ENCODE measurements at places on chromosomes 3 and 15. TPM values are rescaled to one million over a fixed set of nuclear protein-coding genes. Genes with fewer than 3 reads are reported as not detected.

ST8SIA2 gene
- not detected for total RNA-seq

DNA sequence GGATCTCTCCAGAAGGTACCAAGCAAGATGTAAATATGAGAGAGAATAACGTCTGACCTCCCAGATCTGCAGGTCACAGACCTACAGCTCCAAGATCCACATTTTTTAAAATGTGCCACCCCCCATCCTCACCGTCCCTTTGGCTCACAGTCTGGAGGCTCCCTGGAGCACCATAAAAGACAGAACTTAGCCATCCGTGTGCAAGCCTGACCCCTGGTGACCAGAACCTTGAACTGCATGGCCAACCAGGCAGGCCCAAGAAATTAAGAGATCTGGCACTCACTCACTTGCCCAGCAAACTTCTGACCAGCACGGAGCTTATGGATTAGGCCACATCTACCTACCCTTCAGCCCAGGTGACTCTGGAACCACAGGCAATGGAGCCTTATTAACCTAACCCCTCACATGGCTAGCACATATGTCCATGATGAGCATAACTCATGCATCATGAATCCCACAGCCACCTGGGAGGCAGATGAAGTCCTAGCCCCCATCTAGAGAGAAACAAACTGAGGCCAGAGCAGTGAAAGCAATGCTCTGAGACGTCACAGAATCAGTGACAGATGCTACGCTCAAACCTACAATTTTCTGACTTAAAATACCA, 275.3 kb downstream of the UACA start:
- peak; percentile 87 for DNase-seq

- no peak for DNase-seq
Measured at GRCh38 chr3:157499342-157499963, 3.8 kb downstream of the VEPH1 start.

DNA sequence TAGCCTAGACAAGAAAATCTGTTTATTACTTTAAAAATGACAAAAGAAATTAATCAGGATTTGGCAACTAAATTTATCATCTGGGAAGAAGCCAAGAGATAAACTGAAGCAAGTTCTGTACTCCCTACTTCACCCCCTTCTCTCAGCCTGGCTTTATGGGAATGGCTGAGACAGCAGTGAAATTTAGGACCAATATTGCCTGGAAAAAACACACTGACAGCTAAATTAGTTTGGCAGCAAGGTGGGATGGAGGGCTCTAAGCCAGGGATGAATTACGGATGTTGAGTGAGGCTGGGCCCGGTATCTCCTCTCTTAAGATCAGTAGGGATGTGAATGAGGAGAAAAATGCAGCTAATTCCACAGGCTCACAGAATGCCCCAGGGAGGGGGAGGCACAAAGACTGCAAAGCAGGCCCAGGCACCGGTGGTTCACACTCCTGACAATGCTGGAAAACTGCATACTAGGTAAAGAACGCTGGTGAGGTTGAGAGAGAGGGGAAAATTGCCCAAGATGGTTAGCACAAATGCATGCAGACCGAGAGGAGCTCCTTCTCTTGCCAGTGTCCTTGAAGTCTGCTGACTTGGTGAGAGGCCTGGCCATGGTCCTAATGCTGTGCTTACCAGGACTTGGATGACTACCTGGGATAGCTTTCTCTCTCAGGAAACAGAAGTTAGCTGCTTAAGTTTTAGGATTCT, 89.0 kb downstream of the WDR76 start:
- no peak for DNase-seq

GOLGA6A gene
- 0.16 TPM for total RNA-seq

PTH1R gene
- not detected for total RNA-seq

BOC gene
- not detected for total RNA-seq

ANKRD34C gene
- total RNA-seq = not detected

PBRM1 gene
- total RNA-seq = 70.2 TPM

- DNase-seq = no peak
Measured at GRCh38 chr3:143644370-143645089, 203.7 kb downstream of the SLC9A9 start.

GRCh38 chr15:91855684-91856489, 2.4 kb downstream of the SLCO3A1 start:
- DNase-seq = peak; percentile 38

- no peak for DNase-seq
Measured at GRCh38 chr3:123349201-123349535, 99.7 kb downstream of the ADCY5 start.

GOLGA6D gene
- total RNA-seq = not detected

CNTN3 gene
- total RNA-seq = not detected

- DNase-seq = no peak
Measured at GRCh38 chr3:126170073-126170777, 10.2 kb downstream of the ALDH1L1 start.

DUSP7 gene
- 17.4 TPM for total RNA-seq

GRCh38 chr15:60343221-60343970, 54.4 kb downstream of the ANXA2 start:
- DNase-seq = no peak

GRCh38 chr15:76134537-76134936, 74.8 kb downstream of the TMEM266 start:
- DNase-seq = no peak

RIOX2 gene
- total RNA-seq = 16.2 TPM

- no peak for DNase-seq
Measured at GRCh38 chr3:40192628-40193027, 116.9 kb upstream of the EIF1B start.

DNA sequence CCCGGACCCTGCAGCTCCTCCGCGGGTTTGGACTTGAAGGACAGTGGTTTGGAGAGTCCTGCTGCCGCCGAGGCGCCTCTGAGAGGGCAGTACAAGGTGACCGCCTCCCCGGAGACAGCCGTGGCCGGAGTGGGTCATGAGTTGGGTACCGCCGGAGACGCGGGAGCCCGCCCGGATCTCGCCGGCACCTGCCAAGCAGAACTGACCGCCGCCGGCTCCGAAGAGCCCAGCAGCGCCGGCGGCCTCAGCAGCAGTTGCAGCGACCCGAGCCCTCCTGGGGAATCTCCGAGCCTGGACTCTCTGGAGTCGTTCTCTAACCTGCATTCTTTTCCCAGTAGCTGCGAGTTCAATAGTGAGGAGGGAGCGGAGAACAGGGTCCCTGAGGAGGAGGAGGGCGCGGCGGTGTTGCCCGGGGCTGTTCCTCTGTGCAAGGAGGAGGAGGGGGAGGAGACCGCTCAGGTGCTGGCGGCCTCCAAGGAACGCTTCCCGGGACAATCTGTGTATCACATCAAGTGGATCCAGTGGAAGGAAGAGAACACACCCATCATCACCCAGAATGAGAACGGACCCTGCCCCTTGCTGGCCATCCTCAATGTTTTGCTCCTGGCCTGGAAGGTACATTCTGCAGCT, 634 bp downstream of the MINDY2 start:
- DNase-seq = no peak

C3orf20 gene
- total RNA-seq = 0.14 TPM

- no peak for DNase-seq
Measured at GRCh38 chr3:157544501-157545130, 41.4 kb upstream of the VEPH1 start.

DNA sequence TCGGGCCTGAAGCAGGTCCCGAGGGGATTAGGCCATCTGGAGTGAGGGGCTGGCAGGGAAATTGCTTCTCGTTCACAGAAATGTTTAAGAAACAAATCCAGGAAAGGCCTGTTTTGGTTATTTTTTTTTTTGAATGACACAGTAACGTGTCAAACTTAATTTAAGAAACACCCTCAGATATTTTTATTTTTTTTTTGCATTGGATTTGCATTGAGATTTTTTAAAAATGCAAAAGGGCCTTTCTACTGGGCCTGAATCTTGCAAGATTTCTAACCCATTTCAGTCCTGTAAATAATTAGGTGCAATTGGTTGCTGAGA, 25.0 kb upstream of the KLF13 start:
- DNase-seq = no peak

GRCh38 chr15:97096303-97096835, 765.9 kb downstream of the NR2F2 start:
- no peak for DNase-seq

GRCh38 chr3:43176666-43177065, 70.8 kb upstream of the POMGNT2 start:
- DNase-seq = no peak

- no peak for DNase-seq
Measured at GRCh38 chr3:20097015-20097414, 56.8 kb downstream of the KAT2B start.

MED12L gene
- total RNA-seq = 3.0 TPM

DNA sequence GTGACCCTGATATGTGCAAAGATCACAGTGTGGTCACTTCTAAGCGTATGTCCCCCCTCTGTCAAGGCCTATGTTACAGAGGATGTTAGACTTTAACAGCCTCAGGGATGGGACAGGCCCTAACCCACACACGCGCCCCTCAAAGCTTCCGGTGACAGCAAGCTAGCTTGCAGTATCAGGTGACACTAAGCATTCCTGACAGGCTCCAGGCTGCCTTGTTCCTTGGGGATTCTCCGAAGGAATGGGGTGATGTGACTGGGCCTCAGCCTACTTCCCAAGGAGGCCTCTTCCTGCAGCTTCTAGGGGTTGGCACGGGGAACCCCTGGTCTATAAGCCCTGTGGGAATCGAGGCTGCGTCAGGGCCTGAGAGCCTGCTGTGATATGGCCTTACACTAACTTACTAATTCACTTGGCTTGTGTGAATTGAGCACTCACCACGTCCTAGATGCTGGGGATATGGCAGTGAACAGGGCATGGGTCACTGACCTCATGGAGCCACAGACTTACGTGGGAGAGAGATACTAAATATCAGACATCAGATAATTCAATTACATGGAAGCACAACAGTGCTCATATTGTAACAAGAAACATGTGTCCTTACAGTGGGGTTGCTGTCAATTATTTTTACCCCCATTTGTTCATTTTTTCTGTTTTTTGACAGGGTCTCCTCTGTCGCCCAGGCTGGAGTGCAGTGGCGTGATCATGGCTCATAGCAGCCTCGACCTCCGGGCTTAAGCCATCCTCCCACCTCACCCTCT, 11.4 kb upstream of the SPTBN5 start:
- DNase-seq = no peak

ULK4 gene
- total RNA-seq = 25.7 TPM

DNA sequence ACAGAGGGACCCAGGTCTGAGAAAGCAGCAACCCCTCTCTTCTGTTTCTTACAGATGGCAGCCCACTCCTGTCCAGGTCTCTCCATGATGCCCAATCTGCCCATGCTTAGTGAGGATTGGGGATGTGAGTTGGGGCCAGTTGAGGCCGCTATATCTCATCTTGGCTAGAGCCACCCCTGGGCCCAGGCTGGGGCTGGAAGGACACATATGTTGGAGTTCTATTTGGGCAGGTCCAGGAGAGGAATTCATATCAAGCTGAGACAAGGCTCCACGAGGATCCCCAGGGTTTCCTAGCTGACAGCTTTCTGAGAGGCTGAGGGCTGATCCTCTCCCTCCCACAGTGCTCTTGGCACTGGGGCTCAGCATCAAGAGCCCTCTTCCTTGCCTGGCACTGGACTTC, 11.4 kb downstream of the TGM5 start:
- DNase-seq = no peak

- DNase-seq = no peak
Measured at GRCh38 chr3:37092484-37092883, 81.9 kb downstream of the LRRFIP2 start.

- peak; percentile 59 for DNase-seq
Measured at GRCh38 chr15:40891810-40892446, 2.3 kb upstream of the VPS18 start.

DNA sequence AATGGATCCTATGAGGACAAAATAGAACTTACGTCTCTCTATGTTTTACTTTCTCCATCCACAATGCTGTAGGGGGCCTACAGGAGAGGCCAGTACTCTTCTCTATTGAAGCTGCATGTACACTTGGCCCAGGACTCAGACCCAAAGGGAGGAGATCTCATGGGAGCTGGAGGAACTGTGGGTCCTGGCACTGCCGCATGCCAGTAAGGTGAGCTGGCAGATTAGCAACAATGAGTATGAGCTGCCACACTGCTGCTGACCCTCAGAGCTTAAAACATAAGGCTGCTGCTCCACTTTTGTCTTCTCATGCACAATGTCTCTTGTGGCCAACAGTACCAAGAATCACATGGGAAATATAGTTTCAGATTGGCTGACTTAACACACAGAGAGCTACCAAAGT, 57.8 kb upstream of the TBC1D5 start:
- no peak for DNase-seq

CSPG4 gene
- 0.09 TPM for total RNA-seq

GRCh38 chr3:134904241-134904771, 109.2 kb downstream of the EPHB1 start:
- DNase-seq = no peak

DNA sequence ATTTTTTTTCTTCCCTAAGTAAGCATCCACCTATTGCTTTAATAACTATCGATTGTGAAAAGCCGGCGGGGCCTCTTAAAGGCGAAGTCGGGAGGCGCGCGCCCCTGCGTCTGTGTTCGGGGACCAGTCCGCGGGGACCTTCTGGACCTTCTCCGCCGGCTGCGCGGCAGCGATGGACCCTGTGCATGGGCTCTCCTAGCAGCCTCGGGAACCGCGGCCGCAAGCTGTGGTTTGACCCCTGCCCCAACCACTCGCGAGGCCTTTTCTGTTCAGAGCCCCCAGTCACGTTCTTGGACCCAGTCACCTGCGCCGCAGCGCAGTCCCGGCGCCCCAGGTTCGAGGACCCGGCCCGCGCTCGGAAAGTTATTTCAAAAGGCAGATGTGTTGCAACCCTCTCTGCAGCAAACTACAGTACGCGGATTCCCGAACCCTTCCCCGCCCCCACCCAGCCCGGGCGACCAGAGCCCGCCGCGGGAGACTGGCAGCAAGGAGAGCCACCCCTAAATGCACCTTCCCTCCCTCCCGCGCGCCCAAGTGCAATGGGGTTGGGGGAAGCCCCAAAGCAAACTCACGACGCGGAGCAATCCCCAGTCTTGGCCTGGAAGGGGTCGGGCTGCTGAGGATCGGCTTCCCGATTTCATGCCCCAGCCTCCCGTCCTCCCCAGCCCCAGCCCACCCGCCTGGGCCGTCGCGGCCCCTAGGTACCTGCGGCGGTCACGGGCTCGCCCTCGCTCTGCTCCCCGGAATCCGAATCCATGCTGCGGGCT, 684 bp downstream of the TNFAIP8L3 start:
- no peak for DNase-seq

GRCh38 chr3:188194332-188194731, 40.4 kb downstream of the LPP start:
- DNase-seq = no peak

ITGA11 gene
- total RNA-seq = not detected

AMOTL2 gene
- total RNA-seq = not detected

- no peak for DNase-seq
Measured at GRCh38 chr3:102761766-102762165, 327.0 kb downstream of the ZPLD1 start.

MINDY2 gene
- 18.7 TPM for total RNA-seq

GRCh38 chr3:126544596-126545281, 14.0 kb downstream of the C3orf22 start:
- no peak for DNase-seq

SAXO2 gene
- 6.5 TPM for total RNA-seq

PTPRG gene
- total RNA-seq = 2.5 TPM

SCN11A gene
- total RNA-seq = 0.07 TPM

All from natural killer cell (primary cell).